NCI-H1417 treated with DMSO at 0.1 percent for 48 hours (cell line): ENCODE measurements at places on chromosomes 6 and 20.

DNA sequence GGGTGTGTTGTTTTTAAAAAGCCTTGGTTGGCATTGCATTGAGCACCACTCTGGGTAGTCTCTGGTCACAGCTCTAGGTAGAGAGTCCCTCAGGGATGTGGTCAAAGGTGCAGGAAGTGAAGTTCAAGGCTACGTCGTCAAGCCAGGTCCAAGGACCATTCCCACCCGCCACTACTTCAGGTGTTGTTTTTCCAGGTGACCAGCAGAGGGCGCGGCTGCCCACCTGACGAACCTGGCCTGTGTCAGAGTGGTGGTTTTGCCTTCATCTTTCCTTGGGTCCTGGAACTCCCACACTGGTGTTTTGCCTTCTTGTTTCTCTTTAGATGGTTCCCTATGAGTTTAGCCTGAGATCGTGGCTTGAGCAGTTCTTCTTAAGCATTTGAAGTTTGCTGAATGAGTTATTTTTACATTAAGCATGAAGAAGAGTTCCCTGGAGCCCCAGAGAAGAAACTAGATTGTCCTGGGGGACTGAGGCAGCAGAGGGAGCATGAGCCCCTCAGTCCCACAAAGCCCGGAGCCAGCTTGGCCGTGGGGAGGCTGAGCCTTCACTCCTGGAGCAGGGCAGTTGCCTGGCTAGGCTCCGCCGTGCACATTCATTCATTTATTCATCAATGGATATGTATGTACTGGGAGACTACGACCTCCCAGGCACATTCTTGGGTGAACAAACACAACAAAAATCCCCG is 5.6 kb upstream of the PHACTR3 start:
- DNase-seq = peak; percentile 28

- DNase-seq = no peak
Measured at GRCh38 chr6:93420163-93420795, 920 bp upstream of the EPHA7 start.

GRCh38 chr6:54404791-54405190 is 96.5 kb downstream of the TINAG start:
- no peak for DNase-seq

DNA sequence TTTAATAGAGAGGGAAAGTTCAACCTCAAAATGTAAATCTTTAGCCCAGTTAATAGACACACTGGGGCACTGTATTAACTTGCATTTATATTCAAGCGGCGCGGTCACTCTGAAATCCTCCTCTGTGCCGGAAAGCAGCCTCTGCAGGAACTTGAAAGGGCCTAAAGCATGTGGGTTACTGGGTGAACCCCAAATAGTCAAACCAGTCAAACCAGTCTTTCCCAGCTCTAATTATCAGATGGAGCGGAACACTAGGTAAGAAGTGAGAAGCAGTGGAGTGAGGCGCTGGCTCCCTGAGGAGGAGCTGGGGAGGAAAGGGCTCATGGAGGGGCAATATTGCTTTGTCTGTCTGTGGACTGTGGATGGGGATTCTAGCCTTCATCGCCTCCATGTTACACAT is 531.3 kb downstream of the QKI start:
- no peak for DNase-seq

DNA sequence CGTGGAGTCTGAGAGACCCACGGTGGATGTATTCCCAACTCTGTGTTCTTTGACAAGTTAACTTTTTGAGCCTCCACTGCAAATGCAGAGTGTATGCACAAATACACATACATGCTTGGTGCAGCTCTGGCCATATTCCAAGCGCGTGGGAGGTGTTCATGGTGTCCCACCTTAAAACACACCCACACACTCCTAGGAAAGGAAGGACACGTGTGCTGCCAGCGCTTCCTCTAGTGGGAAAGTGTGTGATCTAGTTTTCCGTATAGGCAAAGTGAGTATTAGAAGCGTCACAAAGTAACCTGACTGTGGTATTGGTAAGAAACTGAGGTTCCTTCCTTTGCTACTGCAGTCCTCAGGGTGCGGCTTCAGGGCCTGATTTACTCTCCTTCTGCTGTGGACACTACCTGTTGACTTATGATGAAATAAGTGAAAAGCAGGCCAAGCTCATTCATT is 36.0 kb upstream of the MPC1 start:
- no peak for DNase-seq

- DNase-seq = no peak
Measured at GRCh38 chr6:167512696-167513375, 187.9 kb downstream of the TTLL2 start.

DNA sequence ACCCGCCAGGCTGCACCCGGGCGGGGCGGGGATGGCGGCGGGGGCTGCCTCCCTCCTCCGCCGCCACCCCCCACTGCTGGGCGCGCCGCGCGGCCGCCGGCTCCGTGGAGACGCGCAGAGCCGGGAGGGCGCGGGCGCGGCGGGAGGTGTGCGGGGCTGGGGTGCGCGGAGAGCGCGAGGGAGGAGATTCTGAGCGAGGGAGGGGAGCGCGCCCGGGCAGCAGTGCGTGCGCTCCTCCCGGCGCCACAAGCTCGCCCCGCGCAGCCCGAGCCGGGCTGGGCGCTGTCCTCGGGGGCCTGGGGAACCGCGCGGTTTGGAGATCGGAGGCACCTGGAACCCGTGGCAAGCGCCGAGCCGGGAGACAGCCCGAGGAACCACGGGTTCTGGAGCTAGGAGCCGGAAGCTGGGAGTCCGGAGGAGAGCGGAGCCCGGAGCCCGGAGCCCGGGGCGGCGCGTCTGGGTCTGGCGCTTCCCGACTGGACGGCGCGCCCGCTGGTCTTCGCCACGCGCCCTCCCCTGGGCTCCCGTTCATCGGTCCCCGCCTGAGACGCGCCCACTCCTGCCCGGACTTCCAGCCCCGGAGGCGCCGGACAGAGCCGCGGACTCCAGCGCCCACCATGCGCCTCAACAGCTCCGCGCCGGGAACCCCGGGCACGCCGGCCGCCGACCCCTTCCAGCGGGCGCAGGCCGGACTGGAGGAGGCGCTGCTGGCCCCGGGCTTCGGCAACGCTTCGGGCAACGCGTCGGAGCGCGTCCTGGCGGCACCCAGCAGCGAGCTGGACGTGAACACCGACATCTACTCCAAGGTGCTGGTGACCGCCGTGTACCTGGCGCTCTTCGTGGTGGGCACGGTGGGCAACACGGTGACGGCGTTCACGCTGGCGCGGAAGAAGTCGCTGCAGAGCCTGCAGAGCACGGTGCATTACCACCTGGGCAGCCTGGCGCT is at the start of gene NTSR1:
TSS of gene NTSR1 (plus strand) at position 246 of the 946 bp plus-strand sequence. CDS start at position 618, 372 bp downstream.
- DNase-seq = no peak

DNA sequence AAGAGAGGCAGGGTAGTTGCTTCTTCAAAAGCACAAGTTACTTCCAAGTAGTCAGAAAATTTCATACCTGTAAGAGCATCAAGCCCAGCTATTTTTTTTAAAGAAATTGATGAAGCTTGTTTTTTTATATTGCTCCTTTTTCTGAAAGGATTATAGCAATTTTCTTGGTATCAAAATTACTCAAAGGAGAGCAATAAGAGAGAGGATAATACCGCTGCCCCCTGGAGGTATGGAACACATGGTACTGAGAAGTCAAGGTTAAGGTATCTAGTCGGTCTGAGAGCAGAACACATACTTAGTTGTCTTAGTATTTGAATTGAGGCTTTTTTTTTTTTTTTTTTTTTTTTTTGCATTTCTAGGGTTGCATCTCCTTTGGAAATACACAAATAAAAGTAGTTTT is 59.4 kb downstream of the ADGRF5 start:
- DNase-seq = no peak

DNA sequence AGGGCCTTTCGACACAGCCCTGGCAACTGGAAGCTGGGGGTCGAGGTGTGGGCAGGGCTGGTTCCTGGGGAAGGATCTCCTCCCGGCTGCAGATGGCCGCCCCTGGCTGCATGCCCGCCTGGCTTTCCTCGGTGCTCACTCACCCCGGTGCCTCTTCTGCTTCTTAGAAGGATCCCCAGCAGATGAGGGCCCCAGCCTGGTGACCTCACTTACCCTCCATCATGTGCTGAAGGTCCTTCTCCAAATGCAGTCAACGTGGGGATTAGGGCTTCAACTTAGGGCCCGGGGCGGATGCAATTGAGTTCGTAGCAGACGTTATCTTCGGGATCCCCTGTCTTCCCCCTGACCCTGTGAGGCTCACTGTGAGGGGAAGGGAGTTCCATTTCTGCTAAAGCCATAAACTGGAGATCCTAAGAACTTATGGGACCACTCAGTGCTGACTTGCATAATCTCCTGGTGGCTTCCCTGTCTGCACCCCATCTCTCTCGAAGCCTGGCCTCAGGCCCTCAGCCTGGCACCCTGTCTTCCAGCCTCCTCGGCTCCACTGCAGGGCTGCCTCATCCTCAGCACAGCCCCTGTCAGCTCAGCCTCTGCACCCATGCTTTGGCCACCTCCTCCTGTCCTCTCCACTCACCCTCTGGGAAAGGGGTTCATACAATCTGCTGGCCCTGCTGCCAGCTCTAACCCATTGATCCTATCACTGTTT is 92.6 kb downstream of the THBS2 start:
- no peak for DNase-seq

GRCh38 chr6:30884521-30885480 is 482 bp downstream of the DDR1 start:
- no peak for DNase-seq

GRCh38 chr6:155880900-155881299 is 425.3 kb upstream of the NOX3 start:
- no peak for DNase-seq

- DNase-seq = no peak
Measured at GRCh38 chr6:159094444-159095252, 49.9 kb upstream of the TAGAP start.

DNA sequence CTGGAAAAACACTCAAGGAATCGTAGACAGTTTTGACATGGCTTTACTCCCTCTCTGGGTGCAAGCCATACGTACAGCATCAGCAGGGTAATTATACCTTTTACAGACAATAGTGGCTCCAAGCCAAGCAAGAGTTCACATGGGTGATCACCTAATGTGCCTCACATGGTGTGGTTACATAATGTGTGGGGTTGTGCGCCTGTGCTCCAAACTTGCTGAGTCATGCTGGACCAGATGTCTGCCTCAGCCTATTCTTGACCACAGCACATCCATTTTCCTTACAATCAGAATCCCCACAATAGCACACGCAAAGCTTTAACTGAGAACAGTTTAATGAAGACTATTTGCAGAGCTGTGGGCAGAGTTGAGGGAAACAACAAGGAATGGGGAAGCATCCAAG is 74.5 kb downstream of the ALDH8A1 start:
- DNase-seq = no peak

- DNase-seq = no peak
Measured at GRCh38 chr6:150732765-150733539, 132.6 kb upstream of the MTHFD1L start.

GRCh38 chr6:119024111-119024510 is 54.4 kb downstream of the FAM184A start:
- DNase-seq = no peak

DNA sequence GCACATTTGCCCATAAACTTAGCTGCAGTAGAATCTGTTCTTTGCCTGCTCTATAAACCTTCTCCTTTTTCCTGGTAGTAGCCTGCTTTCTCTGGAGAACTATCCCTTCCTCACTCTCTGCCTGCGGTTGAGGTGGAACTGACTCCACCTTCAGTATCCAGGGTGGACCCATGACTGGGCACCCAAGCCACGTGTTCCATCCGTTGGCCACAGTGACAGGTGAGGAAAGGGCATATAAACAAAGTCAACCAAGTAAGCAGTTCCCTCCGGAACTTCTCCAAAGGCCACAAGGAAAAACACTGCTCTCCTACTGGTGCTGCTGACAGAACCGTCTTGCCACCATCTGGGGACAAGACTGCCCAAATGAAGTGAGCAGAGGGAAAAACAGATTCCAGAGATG is 218.8 kb downstream of the TFAP2A start:
- no peak for DNase-seq
